CD4-positive, alpha-beta T cell treated with Interleukin-15 for 4 hours (primary cell): ENCODE measurements at places on chromosomes 12 and 14.
A peak's percentile ranks its signal among the peaks of the same experiment; 100 is the strongest.

GRCh38 chr14:65250162-65250495 lies 147.8 kb upstream of the MAX start:
- no peak for DNase-seq

GRCh38 chr14:97924922-97925613 lies 1127.9 kb downstream of the VRK1 start:
- DNase-seq = peak; percentile 3

- DNase-seq = no peak
These were observed 207.9 kb downstream of the SLC16A7 start for GRCh38 chr12:59803735-59804134.

- no peak for DNase-seq
These were observed 136.6 kb upstream of the ATXN7L3B start for GRCh38 chr12:74401035-74401434.
